Astrocyte (in vitro differentiated cells and primary cell): ENCODE measurements at places on chromosomes 11 and 22.
A peak's percentile ranks its signal among the peaks of the same experiment; 100 is the strongest.

GRCh38 chr11:56846631-56847576 is 98.4 kb upstream of the OR9G4 start:
- DNase-seq, result no peak

DNA sequence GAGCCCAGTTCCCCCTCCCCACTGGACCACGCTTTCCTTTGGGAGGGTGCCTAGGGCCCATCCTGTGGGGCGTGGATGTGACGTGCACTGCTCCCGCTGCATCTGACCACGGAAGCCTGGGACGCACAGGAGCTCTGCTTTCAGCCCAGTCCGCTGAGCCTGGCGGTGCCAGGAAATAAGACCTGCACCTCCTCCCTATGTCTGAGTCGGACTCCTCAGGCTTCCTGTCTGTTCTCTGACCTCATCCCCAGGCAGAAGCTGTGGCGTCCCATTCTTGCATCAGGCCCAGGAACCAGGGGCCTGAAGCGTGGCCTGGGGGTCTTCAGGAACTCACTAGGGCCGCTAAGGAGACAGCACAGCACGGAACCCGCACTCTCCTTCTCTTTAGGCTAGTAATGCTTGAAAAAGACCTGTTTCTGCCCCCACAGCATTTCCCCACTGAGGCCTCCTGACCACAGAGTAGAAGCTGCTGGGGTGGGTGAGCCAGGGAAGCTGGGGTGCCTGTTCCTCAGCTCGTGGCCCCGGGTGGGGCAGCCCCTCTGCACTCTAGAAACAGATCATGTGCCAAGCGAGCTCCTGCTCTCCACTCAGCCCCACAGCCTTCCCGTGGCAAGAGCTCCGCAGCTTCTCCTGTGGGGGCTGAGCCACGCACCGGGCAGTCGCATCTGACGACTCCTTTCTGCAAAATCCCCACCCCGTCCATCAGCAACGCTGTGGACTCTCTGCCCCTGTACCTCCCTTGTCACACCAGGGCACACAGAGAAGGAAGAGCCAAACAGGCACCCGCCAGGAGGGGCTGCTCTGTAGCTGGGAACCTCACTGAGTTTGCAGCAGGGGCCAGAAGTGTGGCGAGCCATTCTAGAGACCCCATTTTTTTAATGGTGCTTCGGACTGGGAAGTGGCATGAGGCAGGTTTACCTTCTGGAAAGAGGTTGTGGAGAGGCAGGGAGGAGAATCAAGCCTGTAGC is 22.6 kb downstream of the MOV10L1 start:
- peak; percentile 86 for DNase-seq

DNA sequence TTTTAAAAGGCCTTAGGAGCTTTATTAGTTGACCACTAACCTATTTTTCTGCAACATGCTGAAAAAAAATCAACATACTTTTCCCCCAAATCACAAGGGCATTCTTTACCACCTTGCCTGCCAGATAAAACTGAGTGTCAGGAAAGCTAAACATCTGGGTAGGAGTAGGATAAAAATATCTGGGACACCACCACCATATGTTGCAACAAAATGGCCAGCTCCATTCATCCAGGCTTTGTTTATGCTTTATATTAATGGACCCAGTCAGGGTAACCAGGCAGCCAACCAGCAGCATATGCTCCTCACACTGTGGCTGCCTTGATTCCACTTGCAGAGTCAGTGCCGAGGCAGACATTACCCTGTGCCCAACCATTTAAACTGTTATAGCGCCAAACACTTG is 1024.5 kb downstream of the LRRC4C start:
- no peak for DNase-seq

- no peak for DNase-seq
Observed at GRCh38 chr11:95930948-95931347, 7.0 kb upstream of the MTMR2 start.

GRCh38 chr11:31022080-31022479 is 347.5 kb downstream of the DCDC1 start:
- DNase-seq, result no peak
